H1 (cell line): ENCODE measurements at places on chromosomes 2 and 18. TPM values are rescaled to one million over a fixed set of nuclear protein-coding genes. Genes with fewer than 3 reads are reported as not detected.

Gene SERPINB12
- total RNA-seq, result not detected in 2 replicates

Gene UGT1A5
- not detected in 2 replicates for total RNA-seq

Gene EDAR
- not detected in 2 replicates for total RNA-seq

Gene MRPL33
- total RNA-seq, result 62.9 and 68.9 TPM in 2 replicates

Gene TDRD15
- total RNA-seq, result not detected in 2 replicates

Gene C2orf15
- 5.5 and 6.5 TPM in 2 replicates for total RNA-seq

DNA sequence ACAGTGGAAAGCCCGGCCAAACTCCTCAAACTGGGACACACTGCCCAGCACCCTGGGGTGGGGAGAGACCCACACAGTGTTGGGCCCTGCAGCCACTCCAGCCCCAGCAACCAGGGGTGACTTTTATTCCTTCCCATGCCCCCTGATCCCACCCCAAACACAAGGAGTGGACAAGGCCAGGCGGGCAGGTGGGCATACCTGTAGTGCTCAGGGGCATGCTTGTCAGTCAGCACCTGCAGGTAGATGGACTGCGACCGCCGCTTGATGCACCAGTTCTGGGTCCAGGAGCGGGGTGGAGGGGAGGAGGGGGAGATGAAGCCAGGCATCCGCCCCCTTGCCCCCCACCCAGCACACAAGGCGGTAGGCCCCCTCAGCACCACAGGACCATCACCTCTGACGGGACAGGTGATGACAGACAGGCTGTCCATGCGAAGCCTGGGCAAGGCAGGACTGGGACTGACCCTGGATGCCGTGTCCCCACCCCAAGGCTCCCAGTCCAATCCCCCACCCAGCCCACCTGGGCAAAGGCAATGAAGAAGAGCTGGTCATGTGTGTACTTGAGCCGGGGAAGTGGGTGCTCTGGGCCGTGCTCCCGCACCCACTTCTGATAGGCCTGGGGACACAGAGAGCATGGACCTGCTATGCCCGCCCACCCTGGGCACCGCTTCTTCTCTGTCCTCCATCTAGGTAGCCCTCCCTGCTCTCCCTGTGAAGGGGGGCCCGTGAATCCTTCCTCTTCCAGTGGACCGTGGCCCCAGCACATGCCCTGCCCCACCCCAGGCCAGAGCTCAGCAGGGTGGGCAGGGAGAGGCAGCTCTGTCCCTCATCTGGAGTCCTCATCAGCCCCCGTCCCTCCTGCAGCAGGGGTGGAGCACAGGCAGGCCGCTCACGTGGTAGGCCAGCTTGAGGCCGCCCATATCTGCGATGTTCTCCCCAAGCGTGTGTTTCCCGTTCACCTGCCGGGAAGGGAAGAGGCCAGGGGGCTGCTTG lies 7.1 kb downstream of the ECEL1 start:
- peaks cover 21% of the 10 kb centered on the region for H3K27me3 ChIP-seq
- no peaks in the 10 kb centered on the region for H3K36me3 ChIP-seq
- H3K4me3 ChIP-seq, result no peak overlapping the region
- no peak overlapping the region for H3K27ac ChIP-seq

DNA sequence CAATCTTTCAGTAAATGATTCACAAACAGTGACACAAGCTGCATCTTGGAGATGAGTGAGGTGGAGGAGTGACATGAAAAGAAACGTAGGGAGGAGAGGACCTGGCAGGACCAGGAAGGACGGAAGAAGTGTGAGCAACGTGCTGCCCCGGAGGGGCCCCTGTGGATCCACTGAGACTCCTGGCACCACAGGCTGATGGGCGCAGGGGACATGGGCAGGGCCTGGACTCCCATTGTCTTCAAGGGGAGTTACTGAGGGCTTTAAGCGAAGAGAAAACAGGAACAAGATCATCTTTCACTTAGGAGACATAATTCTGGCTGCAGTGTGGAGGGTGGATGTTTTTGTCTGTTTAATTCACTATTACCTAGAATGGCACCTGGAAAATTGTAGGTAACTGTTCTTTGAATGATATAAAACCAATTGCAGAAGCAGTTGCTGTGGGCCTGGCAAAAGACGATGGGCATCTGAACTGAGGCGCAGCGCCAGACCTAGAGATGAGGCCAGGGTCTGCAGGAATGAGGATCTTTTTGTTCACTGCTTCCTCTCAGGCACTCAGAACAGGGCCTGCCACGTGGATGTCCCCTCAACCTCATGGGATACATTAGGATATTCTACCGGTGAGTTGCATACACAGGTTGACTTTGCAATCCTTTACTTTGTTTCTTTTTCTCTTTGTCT lies 156.4 kb downstream of the TMEM18 start:
- no peaks in the 10 kb centered on the region for H3K4me1 ChIP-seq
- no peak overlapping the region for H3K4me3 ChIP-seq
- H3K27me3 ChIP-seq, result peaks cover 2% of the 10 kb centered on the region
- no peaks in the 10 kb centered on the region for H3K36me3 ChIP-seq
- DNase-seq, result no peak

GRCh38 chr2:239940861-239941570 lies 84.1 kb downstream of the NDUFA10 start:
- no peak for DNase-seq
- no peaks in the 10 kb centered on the region for H3K27me3 ChIP-seq
- H3K4me3 ChIP-seq, result no peak overlapping the region
- no peaks in the 10 kb centered on the region for H3K4me1 ChIP-seq
- H3K36me3 ChIP-seq, result no peaks in the 10 kb centered on the region

DNA sequence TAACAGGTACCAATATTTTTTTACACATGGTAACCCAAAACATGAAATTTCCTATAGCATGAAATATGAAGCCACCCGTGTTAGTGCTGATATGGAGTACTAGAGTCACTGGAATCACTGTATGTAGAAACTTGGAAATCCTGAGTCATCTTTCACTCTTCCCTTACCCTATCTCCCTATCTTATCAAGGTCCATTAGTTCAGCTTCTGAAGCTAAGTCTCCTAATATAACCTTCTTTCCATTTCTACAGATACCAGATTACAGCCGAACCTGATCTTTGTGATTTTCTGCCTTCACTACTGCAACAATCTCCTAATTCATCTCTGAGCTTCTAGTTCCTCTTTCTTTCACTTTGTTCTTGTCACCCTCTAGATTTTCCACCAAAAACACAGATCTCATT lies 59.0 kb downstream of the SEPTIN10 start:
- no peak for DNase-seq
- peaks cover 7% of the 10 kb centered on the region for H3K36me3 ChIP-seq
- H3K4me1 ChIP-seq, result no peaks in the 10 kb centered on the region
- no peak overlapping the region for H3K4me3 ChIP-seq

GRCh38 chr18:58429442-58429841 lies 199.4 kb downstream of the ALPK2 start:
- H3K27me3 ChIP-seq, result no peaks in the 10 kb centered on the region
- no peaks in the 10 kb centered on the region for H3K36me3 ChIP-seq
- no peak overlapping the region for H3K27ac ChIP-seq
- H3K4me1 ChIP-seq, result peaks cover 4% of the 10 kb centered on the region
- DNase-seq, result no peak

DNA sequence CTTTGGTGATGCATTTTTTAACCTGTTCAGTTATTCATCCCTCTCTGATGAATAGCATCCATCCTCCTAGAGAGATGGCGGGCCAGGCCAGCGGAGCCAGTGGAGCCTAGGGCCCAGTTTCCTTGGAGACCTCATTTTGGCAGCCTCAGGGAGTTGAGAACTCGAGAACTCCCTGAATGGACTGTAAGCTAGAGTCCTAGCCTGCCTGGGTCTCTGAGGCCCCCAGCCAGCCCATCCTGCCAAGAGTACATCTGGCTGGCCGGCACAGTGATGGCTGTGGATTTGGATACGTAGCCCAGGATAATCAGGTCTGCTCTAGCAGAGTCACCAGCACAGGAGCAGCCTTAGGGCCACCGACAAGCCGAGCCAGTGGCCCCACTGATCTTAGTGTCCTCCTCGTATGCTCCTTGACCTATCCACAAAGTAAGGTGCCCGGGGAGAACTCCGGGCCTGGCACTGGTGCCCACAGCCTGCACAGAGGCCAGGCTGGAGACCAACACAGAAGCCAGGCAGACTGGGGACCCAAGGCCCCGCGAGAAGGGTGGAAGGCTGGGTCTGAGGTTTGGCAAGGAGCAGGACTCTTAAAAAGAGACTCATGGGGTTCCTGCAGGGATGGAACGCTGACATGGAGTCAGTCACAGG lies 110.5 kb upstream of the MCFD2 start:
- no peaks in the 10 kb centered on the region for H3K4me1 ChIP-seq
- H3K4me3 ChIP-seq, result no peak overlapping the region

DNA sequence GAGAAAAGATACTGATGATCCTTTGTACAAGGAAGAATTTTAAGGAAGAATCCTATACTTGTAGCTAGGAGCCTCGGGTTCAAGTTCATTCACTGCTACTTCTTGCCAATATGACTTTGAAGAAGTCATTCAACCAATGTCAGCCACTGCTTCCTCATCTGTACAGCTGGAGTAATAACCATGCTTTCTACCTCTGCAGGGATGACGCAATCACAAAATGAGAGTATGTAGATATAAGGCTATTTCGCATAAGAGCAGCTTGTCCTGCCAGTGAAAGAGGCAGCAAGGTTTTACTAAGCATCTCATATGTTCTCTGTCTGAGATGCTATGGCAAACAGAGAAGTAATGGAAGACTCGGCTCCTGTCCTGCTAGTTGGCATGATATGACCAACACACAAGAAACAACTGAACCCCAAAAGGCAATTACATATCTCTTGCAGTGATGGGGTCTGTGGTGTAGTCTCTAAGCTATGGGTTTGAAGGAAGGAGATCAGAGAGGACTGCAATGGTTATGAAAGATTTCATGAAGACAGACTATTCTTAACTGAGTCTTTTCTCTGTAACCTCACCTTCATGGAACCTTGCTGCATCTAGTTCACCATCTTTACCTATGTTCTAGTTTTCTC lies 9.2 kb downstream of the AAK1 start:
- DNase-seq, result no peak
- no peaks in the 10 kb centered on the region for H3K36me3 ChIP-seq
- no peak overlapping the region for H3K27ac ChIP-seq
- H3K4me1 ChIP-seq, result peaks cover 14% of the 10 kb centered on the region; the same call in 1 of the 2 replicates
- H3K27me3 ChIP-seq, result no peaks in the 10 kb centered on the region

GRCh38 chr2:60484133-60484645 lies 69.3 kb downstream of the BCL11A start:
- H3K27ac ChIP-seq, result no peak overlapping the region
- peaks cover 11% of the 10 kb centered on the region for H3K4me1 ChIP-seq
- H3K27me3 ChIP-seq, result no peaks in the 10 kb centered on the region

DNA sequence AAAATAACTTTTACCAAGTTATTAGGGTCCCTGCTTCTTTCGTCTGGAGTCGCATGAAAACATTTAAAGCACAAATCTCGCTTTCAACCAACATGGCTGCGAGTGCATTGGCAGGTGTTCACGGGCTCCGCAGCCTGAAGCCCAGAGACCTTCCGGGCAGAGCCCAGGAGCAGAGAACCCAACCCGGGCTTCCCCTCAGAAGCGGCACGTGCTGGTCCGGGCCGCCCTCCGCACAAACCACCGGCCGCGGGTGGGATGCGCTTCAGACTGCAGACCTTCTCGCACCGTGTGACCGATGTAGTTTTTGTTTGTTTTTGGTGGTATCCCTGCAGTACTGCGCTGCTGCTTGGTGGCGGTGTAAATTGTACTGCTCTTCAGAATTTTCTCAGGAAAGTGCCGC lies 105.6 kb upstream of the TPO start:
- H3K27ac ChIP-seq, result no peak overlapping the region
- H3K36me3 ChIP-seq, result no peaks in the 10 kb centered on the region
- no peaks in the 10 kb centered on the region for H3K27me3 ChIP-seq
- no peak for DNase-seq
- no peak overlapping the region for H3K4me3 ChIP-seq

- H3K4me1 ChIP-seq, result peaks cover 21% of the 10 kb centered on the region
- no peak overlapping the region for H3K27ac ChIP-seq
- peaks cover 50% of the 10 kb centered on the region for H3K27me3 ChIP-seq
- no peaks in the 10 kb centered on the region for H3K36me3 ChIP-seq
- peak; percentile 57 for DNase-seq
These were observed 544 bp downstream of the LRATD1 start for GRCh38 chr2:14633061-14633460.

DNA sequence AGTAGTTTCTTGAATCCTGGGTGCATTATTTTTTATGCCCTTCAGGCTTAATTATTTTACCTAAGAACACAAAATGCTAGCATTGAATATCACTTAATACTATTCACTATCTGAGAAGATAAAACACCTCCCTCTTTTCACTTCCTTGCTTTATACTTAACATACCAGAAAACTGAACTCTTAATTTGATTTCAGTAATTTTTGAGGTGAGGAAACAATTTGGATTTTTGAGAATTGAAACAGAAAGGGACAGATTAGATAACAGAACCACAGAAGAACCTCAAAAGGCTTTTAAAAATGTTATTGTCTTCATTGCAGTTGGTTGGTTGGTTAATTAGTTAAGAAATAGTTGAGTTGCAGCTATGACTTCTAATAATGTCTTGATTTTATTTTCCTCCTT lies 69.5 kb downstream of the GPD2 start:
- no peaks in the 10 kb centered on the region for H3K36me3 ChIP-seq
- no peaks in the 10 kb centered on the region for H3K4me1 ChIP-seq
- no peak overlapping the region for H3K27ac ChIP-seq
- no peak overlapping the region for H3K4me3 ChIP-seq
- H3K27me3 ChIP-seq, result no peaks in the 10 kb centered on the region

DNA sequence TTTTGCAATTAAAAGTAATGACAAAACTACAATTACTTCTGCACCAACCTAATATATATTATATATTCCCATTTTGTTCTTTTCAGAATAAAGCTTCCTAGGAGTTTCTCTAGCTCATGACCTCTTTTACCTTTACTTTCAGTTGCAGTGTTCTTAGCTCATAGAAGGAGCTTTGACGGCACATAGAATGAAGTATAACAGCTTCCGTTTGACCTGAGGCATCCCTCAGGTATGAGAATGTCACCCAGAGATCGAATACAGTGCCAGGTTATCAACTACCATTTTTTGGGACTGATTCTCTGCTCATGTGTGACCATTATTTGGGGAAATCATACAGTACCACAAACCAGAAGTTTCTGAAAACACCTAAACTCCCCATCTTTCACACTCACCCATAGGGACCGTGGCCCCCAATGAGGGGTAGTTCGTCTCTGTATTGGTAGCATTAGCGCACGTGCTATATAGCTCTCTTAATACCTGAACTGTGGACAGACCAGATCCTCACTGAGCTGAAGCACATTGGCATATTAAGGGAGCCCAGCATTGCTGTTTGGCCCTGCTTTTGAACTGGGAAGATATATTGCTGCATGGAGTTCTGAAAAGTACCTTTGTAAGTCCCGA lies 123.0 kb downstream of the SPTBN1 start:
- no peaks in the 10 kb centered on the region for H3K36me3 ChIP-seq

GRCh38 chr2:152298754-152299153 lies 36.2 kb upstream of the FMNL2 start:
- H3K4me1 ChIP-seq, result no peaks in the 10 kb centered on the region
- H3K27ac ChIP-seq, result no peak overlapping the region
- H3K36me3 ChIP-seq, result no peaks in the 10 kb centered on the region
- no peaks in the 10 kb centered on the region for H3K27me3 ChIP-seq

GRCh38 chr18:62683935-62684334 lies 31.4 kb upstream of the PHLPP1 start:
- H3K27me3 ChIP-seq, result no peaks in the 10 kb centered on the region
- H3K36me3 ChIP-seq, result no peaks in the 10 kb centered on the region
- H3K4me1 ChIP-seq, result peaks cover 8% of the 10 kb centered on the region
- H3K4me3 ChIP-seq, result no peak overlapping the region
- no peak for DNase-seq
